Hematopoietic multipotent progenitor cell (in vitro differentiated cells): ENCODE measurements at places on chromosomes 5 and 9. TPM values are rescaled to one million over a fixed set of nuclear protein-coding genes. Genes with fewer than 3 reads are reported as not detected.
A peak's percentile ranks its signal among the peaks of the same experiment; 100 is the strongest.

- DNase-seq, result no peak
Observed at GRCh38 chr9:16639644-16640043, 230.8 kb downstream of the BNC2 start.

GRCh38 chr5:136820848-136821247 is 455.5 kb upstream of the TRPC7 start:
- DNase-seq, result no peak

- DNase-seq, result peak; percentile 51
Observed at GRCh38 chr5:56950626-56951125, 1.2 kb downstream of the MIER3 start.

DNA sequence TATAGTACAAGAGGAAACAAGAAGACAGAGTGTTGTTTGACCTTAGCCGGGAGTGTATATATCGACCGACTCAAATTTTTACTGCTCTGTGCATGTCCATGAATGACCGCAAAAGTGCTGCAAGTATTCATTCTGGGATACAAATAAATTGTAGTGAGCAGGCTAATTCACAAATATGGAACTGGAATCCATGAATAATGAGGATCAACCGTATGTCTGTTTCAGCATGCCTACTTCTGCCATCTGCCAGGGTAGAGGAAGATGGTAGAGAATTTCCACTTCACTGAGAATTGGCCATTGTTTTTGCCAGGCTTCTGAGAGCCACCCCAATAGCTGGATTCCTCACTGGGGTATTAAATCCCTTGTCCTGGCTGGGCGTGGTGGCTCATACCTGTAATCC is 8.5 kb upstream of the RALGPS1 start:
- DNase-seq, result no peak

- DNase-seq, result no peak
Observed at GRCh38 chr5:42228279-42228678, 195.0 kb upstream of the GHR start.

DNA sequence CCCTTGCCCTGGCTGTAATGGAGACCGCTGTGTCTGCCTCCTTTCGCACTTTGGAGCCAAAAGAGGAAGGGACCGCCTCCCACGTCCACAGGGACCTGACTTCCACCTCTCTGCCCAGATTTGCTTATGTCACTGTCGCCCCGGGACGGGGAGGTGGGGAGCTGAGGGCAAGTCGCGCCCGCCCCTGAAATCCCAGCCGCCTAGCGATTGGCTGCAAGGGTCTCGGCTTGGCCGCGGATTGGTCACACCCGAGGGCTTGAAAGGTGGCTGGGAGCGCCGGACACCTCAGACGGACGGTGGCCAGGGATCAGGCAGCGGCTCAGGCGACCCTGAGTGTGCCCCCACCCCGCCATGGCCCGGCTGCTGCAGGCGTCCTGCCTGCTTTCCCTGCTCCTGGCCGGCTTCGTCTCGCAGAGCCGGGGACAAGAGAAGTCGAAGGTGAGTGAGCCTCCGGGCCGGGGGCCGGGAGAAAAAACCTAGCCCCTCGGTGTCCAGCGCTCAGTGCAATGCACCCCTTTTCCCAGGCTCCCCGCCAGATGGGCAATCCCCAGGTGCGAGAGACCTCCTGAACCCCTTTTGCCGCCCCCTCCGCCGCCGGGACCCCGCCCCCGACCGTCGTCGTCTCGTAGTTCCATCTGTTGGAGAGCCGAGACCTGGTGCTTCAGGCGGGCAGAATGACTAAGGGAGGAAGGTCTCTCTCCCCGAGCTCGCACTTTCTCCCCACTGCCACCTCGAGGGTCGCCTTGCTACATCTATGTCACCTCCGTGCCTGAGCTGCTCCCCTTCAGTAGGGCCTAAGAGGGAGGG is at the start of gene GPX3:
GPX3 (plus strand) TSS at position 288 of the 807 bp plus-strand sequence; CDS start at position 352, 64 bp downstream.
- DNase-seq, result peak; percentile 83

DNA sequence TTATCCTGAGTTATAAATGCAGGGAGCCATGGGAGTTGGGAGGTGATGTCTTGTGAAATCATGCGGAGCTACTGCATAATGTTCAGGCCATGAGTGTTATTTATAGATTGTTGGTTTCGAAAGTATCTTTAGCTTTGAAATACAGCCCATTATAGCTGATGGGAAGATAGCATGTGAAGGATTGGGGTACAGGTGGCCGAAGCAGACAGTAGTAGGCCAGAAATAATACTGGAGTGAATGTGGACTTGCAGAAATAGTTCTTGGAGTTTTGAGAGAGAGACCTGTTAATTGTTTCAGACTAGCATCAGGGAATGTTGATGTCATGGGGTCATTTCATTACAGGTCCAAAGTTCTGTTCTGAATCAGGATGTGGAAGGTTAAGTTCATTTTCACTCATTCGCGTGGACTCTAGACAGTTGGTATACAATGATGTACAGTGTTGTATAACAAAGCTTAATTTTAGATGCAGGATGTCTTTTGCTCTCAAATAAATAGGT is 3.8 kb downstream of the ATP6V1G1 start:
- DNase-seq, result no peak

TSLP gene
- total RNA-seq, result under 0.01 TPM

LCNL1 gene
- total RNA-seq, result not detected

PKD2L2 gene
- total RNA-seq, result under 0.01 TPM

DNA sequence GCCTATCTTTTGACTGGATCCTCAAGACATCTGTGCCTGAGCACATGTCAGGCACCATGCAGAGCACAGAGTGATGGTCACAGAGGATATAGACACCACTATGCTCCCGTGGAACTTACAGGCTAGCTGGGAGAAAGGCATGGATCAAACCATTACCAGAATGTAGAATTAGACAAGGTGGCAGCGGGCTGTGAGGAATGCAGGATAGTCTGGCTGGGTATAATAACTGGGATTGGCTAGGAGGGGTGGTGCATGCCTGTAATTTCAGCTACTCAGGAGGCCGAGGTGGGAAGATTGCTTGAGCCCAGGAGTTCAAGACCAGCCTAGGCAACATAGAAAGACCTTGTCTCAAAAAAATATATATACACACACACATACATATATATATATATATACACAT is 50.3 kb downstream of the ASS1 start:
- no peak for DNase-seq

GRCh38 chr5:96316017-96316416 is 117.0 kb downstream of the PCSK1 start:
- no peak for DNase-seq
